ENCODE measurements at places on chromosomes 13 and 19. TPM values are rescaled to one million over a fixed set of nuclear protein-coding genes. Genes with fewer than 3 reads are reported as not detected.

CGB7 gene
- total RNA-seq: not detected

DAND5 gene
- 0.27 TPM for total RNA-seq

ZNF793 gene
- 1.6 TPM for total RNA-seq

ZNF260 gene
- 4.8 TPM for total RNA-seq

PNMA8B gene
- total RNA-seq: 0.27 TPM

SRRM5 gene
- 0.42 TPM for total RNA-seq

TEKTIP1 gene
- total RNA-seq: 1.5 TPM

ACP5 gene
- 11.3 TPM for total RNA-seq

VAV1 gene
- total RNA-seq: 6.0 TPM

NANOS3 gene
- total RNA-seq: not detected

GRIK5 gene
- total RNA-seq: 0.62 TPM

TNNI3 gene
- total RNA-seq: 0.64 TPM

CACNG7 gene
- not detected for total RNA-seq

FGF22 gene
- total RNA-seq: not detected

ZNF333 gene
- 6.7 TPM for total RNA-seq

MYO1F gene
- 4.7 TPM for total RNA-seq

KPNA3 gene
- total RNA-seq: 31.3 TPM

RGCC gene
- total RNA-seq: 5.6 TPM

THAP8 gene
- total RNA-seq: 3.3 TPM

SMIM44 gene
- total RNA-seq: 6.2 TPM

CACNG6 gene
- not detected for total RNA-seq

SYNGR4 gene
- total RNA-seq: not detected

ZNF575 gene
- total RNA-seq: 11.3 TPM

GPR180 gene
- 5.9 TPM for total RNA-seq

GAPDHS gene
- total RNA-seq: not detected

CCNE1 gene
- 10.6 TPM for total RNA-seq

CYP2A7 gene
- total RNA-seq: 0.37 TPM

TSKS gene
- not detected for total RNA-seq

Measured in colonic mucosa (tissue), 4 donors.